ENCODE measurements at places on chromosomes 12 and 14.

GRCh38 chr12:104714369-104714768 is 243.7 kb downstream of the SLC41A2 start:
- DNase-seq = no peak

- DNase-seq = no peak
These were observed 908.5 kb upstream of the FBXO33 start for GRCh38 chr14:40340708-40341107.

DNA sequence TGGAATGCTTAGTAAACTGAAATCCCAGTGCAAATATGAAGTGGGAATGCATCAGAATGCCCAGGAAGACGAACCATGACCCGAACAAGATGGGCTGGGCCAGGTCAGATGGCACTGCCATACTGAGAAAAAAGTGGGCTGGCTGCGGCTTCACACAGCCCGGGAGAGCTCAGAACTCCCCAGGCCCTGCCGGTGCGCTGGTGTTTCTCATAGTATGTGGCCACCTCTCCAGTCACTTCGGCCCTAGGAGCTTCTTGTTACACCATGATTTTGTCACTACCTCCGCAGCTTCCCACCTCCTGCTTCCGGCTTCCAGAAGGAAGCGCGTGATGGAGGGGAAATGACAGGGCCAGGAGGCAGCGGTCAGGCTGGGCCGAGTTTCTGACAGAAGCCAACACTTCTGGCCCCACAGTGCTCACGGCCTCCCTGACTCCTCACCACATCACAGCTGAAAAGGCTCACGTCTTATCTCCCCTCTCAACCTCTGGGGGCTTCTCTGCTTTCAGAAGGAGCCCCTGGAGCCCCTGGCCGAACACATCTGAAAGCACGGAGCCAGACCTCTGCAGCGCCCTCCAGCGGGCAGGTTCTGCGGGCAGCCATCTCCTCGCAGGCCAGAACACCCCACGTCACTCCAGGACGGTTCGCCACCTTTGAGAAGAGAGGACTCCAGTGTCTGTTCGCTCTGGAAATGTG is 30.7 kb downstream of the DAD1 start:
- no peak for DNase-seq

- no peak for DNase-seq
These were observed 56.0 kb downstream of the SYNE2 start for GRCh38 chr14:63908667-63909264.

GRCh38 chr14:51479584-51480325 is 172.0 kb upstream of the FRMD6 start:
- no peak for DNase-seq

DNA sequence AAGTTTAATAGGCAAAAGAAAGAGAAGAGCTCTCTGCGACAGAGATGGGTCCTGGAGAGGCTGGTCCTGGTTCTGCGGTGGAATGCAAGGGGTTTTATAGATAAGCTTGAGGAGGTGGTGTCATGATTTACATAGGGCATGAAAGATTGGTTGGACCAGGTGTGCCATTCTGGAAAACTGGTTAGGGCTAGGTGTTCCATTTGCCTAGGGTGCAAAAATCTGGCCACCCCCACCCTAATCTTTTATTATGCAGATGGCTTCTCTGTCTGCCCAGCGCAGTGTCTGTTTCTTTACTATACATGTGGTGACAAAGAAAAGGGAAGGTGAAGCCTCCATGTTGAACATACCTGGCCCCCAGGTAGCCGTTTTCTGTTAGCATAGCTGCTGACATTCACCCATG is 65.4 kb downstream of the ERC1 start:
- no peak for DNase-seq

GRCh38 chr12:26396402-26396801 is 201.0 kb downstream of the SSPN start:
- DNase-seq = no peak

GRCh38 chr14:64706119-64706592 is 1.9 kb downstream of the PLEKHG3 start:
- no peak for DNase-seq

- DNase-seq = no peak
These were observed 12.6 kb downstream of the ZNF26 start for GRCh38 chr12:132998741-132999140.

GRCh38 chr12:45893240-45893639 is 97.1 kb downstream of the SCAF11 start:
- DNase-seq = no peak

GRCh38 chr12:103851127-103851526 is 10.1 kb upstream of the NT5DC3 start:
- DNase-seq = no peak

DNA sequence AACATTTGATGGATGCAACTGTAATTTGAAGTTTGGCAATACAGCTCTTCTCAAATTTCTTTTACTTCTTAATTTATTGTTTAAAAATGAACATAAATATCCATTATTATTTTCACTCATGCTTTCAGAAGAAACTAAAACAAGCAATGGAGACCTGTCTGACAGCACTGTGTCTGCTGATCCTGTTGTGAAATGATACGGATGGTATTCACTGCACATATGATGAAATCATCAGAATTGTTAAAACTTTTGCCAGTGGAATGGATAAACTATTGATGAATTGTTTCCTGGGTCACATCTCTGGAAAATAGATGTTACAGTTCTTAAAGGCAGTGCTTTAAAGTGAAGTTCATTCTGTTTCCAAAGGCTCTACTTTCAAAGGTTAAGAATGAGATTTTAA is 59.2 kb downstream of the WASHC4 start:
- DNase-seq = no peak

DNA sequence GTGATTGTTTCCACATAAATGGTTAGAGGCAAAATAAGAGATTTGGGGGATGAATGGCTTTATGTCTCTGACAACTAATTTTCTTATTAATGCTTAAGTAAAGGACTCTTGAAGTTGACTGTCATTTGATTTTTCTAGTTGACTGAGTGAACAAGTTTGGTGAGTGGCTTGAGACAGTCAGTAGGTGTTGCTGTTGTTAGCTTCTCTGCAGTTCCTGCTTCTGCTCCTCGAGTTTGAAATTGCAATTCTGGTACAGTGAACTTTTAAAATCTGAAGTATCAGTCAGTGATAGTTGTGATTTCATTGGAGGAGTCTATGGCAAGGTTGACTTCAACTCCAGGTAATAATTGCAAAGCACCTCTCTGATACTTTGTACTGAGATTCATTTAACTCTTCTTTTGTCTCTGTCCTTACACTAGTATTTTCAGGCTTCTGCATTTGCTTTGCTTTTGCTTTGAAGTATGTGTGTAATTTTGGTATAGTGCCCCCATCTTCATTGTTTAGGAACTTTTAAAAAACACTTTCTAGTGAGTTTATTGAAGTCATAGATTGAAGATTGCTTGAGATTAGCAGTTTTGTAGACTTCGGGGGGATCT is 415.5 kb downstream of the PCNX1 start:
- DNase-seq = no peak

DNA sequence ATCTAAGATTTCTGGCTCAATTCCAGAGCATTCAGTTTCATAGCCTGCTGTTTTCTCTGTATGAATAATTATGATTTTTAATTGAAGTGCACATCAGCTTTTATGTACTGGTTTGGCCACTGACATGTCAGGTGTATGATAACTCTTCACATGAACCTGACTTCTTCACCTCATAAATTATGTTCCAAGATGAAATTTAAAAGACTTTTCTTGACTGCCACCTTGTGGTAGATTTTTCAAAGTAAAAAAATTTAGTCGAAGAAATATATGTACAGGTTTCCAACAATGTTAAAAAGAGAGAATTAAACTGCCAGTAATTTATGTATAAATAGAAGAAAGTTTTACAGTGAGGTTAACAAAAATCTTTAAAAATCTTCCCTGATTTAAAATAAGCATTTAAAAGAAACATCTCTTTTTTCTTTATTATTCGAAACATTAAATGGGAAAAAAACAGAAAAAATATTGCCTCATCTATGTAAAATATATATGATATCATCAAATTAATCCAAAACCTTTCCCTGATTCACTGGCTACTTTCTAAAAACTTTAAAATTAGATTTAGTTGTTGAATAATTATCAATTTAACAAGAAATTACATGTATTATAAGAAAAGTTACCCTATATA is 124.9 kb upstream of the ATXN7L3B start:
- no peak for DNase-seq

- no peak for DNase-seq
These were observed 10.3 kb upstream of the MYH7 start for GRCh38 chr14:23445773-23446172.

GRCh38 chr14:51327376-51327775 is 87.3 kb downstream of the TMX1 start:
- no peak for DNase-seq

DNA sequence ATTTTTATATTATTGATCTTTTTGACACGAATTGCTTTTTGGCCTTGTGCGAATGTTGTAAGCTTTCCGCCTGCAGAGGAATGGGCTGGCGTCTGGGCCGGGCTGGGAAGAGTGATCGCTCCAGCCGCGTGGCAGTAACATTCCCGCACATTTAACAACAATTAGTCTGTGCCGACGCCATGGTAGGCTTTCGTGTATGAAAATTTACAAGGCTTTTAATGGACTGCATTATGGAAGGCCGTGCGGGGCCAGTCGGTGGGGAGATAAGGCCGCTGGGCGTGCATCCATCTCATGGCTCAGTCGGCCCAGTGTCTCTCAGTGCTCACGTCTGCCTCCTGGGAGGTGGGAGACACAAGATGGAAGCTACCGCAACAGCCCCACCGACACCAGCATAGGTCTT is 142.2 kb downstream of the PHETA1 start:
- DNase-seq = no peak

- no peak for DNase-seq
These were observed 346.2 kb upstream of the PRICKLE1 start for GRCh38 chr12:42935756-42936155.

- no peak for DNase-seq
These were observed 61.2 kb downstream of the SLC38A1 start for GRCh38 chr12:46207644-46208043.

- no peak for DNase-seq
These were observed 72.6 kb downstream of the PPM1H start for GRCh38 chr12:62862259-62862881.

DNA sequence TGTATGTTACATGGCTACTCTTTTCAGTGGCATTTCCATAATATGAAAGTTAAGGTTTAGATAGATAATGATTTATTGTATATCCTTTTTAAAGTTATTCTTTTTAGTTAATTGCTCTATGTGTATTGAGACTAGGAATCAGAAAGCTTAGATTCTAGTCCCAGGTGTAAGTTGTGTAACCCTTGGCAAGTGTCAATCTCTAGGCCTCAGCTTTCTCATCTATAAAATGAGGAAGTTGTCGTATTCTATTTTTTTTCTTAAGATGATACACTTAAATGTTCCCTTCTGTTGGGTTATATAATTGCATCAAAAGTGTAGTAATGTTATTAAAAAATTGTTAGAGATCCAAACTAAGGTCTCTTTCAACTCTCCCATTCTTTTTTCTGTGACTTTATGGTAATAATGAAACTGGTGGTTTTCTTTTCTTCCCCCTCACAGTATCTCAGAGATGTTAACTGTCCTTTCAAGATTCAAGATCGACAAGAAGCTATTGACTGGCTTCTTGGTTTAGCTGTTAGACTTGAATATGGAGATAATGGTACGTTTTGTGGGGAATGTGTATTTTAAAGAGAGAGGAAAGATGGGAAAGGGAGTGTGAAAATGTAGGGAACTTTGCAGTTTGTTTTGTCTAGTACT is 4.1 kb downstream of the RTRAF start:
- DNase-seq = no peak

- DNase-seq = no peak
These were observed 637.0 kb upstream of the TBX3 start for GRCh38 chr12:115320967-115321366.

GRCh38 chr12:110688446-110689280 is at the start of gene HVCN1:
Gene HVCN1 (minus strand): TSS chr12:110689115. CDS start chr12:110683245, 5,870 bp downstream.
- DNase-seq = no peak

DNA sequence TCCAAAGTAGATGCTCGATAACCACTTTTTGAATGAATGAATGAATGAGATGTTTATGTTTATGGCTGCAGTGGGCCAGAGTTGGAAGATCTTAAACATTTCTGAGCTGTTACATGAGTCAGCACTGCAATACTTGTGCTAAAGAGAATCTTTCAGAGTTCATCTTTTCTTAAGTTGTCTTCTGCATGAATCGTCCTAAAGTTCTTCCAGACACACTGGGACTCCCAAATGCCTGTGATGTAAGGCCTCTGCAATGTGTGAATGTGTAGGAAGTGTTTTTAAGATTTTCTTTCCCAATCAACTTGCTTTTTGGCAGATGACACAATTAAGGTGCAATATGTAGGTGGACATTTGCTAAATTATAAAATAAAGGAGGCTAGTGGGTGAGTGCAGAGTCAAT is 50.3 kb upstream of the TRIM9 start:
- DNase-seq = no peak

GRCh38 chr12:31729705-31730104 is 884 bp upstream of the AMN1 start:
- DNase-seq = no peak

DNA sequence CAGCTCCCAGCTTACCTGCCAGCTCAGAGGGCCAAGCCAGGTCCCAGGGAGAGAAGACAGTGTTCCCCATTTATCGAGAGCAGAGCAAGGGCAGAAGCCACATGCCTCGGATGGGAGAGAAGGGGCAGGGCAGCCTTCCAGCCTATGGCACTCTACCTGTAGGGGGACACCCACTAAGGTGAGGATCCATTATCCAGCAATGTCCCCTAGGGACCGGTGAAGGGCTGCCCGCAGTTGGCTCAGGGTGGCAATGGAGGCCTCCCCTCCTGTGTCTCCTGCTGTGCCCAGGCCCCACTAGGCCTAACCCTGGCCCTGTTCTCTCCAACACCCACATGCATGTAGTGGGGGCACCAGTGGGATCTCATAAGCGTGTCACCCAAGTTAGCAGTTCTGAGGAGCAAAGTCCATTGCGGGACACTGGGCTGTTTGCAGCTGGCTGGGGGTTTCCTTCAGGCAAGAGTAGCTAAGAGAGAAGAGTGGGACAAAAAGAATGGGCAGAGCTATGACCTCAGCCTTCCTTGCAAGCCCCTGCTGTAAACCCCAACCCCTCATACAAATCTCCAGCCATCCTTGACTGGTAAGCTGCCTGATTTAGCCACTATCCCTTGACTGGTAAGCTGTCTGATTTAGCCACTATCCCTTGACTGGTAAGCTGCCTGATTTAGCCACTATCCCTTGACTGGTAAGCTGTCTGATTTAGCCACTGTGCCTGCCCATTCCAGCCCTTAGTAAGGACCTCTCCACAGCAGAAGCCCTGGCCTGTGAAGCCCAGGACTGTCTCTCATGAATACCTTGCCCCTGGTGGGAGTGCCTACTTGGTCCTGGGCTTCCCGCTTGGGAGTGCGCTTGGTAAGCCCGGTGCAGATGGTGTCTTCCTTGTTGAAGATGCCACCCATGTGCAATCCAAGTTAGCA is 5.2 kb upstream of the ASB2 start:
- no peak for DNase-seq
